Stimulated activated naive CD8-positive, alpha-beta T cell treated with anti-CD3 and anti-CD28 coated beads, Interleukin-15, Interleukin-2, amounts not matched to agents 100 U/mL and 50 U/mL, for 24 hours (primary cell): ENCODE measurements at places on chromosomes 5 and 9.

- no peak for DNase-seq
Observed at GRCh38 chr5:59346514-59346913, 547.0 kb downstream of the PDE4D start.

GRCh38 chr9:70256123-70256551 is 2.6 kb upstream of the SMC5 start:
- no peak for DNase-seq

DNA sequence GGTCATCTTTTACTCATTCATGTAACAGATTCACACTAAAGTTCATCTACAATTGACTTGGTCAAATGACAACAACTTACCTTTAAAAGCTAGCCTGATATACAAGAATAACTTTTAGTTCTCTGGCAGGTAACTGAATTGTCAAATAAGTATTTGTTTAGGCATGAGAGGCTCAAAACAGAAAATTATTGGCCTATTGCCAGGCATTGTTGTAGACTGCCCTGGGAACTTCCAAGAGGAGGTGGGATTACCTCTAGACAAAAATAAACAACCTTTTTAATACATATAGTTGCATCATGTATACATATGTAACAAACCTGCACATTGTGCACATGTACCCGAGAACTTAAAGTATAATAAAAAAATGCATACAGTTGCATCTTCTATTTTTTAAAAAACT is 18.2 kb upstream of the SLCO4C1 start:
- no peak for DNase-seq

- no peak for DNase-seq
Observed at GRCh38 chr9:71706176-71706575, 62.1 kb downstream of the CEMIP2 start.

GRCh38 chr9:131851414-131851813 is 111.5 kb upstream of the RAPGEF1 start:
- DNase-seq, result no peak

DNA sequence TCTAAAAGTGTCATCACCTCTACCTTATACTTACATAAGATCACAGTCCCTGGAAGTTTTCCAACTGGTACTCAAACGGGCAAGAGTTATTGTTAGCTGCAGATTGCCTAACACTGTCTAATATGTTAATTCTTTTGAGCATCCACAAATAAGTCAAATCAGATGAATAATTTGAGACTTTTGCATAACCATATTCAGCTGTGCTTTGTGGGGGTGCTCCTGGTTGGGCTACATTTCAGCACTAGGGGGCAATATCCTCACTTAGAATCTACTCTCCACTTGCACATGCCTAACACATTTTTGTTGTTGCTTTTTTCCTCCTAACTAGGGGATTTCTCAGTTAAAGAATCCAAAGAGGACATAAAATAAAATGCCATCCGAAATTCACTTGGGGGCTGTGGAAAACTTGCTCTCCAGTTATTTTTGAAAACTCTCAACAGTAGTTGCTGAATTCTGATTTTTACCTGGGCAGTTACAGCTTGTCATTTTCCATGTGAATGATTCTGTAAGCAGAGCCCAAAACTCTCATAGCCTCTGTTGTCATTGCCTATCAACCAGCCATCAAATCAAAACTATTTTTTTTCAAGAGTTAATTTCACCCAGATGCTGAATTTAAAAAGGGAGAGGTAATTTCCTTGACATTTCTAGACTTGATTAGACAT is 71.5 kb downstream of the TRIM36 start:
- peak; percentile 13 for DNase-seq

DNA sequence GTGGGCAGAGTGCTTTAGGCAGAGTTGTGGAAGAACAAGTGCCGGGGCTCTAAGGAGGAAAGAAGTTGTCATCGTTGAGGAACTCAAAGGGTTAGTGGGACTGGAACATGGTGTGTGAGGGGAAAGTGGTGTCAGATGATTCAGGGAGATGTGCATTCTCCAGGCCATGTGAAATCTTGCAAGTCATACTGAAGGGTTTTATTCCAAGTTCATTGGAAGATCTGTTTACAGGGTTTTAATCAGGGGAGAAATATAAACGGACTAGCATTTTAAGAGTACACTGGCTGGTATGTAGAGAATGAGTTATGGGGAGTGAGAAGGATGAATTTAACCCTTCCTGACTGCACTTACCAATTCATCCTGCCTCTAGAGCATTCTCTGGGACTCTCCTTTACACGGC is 49.3 kb downstream of the NR2F1 start:
- no peak for DNase-seq

DNA sequence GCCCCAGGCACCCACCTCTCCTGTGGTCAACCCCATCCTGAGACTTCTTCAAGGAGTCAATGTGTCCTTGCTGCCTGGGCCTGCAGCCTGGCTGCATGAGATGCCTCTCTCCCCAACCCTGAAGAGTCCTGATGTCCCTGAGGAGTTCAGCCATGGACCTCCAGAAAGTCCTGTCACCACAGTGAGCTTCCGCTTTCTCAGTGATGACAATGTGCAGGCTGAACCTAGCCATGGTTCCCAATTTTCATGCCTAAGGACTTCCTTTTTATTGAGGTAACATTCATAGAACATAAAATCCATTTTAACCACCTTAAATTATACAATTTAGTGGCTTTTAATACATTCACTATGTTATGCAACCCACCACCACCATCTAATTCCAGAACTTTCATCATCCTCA is 29.1 kb downstream of the DAP start:
- no peak for DNase-seq

DNA sequence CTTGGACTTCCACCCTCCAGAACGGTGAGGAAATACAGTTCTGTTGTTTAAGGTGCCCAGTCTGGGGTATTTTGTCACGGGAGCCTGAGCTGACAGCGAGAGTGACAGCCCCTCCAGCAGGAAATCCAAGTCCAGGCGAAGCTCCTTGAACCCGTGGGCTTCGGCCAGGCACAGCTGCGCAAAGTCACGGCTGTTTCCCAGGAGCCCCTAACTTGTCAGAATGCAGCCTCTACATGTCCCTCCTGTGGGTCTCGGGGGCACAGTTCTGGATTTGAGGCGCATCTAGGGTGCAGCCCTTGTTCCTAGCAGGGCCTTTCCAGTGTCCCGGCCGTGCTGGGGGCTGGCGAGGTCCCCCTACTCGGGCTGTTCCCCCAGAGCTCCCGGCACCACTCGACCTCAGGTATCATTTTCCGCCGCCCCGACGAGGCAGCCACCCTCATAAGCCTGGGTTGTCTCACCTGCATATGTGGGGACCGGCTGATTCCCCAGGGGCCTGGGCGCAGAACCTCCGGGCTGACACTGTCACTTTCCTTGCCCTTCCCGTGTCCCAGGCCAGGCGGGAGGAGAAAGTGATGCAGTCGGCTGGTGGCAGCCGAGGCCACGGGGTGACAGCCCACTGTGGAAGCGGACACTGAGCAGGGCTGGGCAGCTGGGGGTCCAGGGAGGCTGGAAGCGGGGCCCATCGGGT is 4.5 kb downstream of the LCN8 start:
- DNase-seq, result no peak

DNA sequence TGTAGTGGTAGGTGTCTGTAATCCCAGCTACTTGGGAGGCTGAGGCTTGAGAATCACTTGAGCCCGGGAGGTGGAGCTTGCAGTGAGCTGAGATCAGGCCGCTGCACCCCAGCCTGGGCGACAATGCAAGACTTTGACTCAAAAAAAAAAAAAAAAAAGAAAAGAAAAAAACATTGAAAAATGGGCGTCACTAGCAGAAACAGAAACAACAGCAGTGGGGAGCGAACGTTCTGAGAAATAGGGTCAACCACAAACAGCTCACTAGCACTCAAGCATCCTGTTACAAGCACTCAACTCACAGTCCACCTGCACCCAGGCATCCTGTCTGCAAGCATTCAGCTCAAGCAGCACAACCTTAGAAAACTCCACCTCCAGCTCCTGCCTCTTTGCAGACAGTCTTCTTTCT is 17.2 kb downstream of the TRIM14 start:
- peak; percentile 58 for DNase-seq

- DNase-seq, result no peak
Observed at GRCh38 chr5:67020096-67020615, 176.4 kb downstream of the CD180 start.

GRCh38 chr9:36328798-36329411 is 70.7 kb upstream of the GNE start:
- DNase-seq, result peak; percentile 44

DNA sequence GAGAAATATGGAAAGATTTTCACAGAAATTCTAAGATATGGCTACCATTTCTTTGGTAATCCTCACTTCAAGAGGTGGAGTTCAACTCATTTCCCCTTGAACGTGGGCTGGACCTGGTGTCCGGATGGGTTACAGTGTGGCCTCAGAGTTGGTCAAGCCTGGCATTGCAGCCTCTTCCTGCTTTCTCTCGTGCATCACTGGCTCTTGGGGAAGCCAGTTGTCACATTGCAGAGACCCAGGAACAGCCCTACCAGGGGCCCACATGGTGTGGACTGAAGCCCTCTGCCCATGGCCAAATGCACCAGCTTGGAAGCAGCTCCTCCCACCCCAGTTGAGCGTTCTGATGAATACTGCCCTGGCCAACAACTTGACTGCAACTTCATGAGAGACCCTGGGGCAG is 47.7 kb upstream of the FCN1 start:
- no peak for DNase-seq

GRCh38 chr9:35042081-35042604 is 30.3 kb downstream of the VCP start:
- no peak for DNase-seq

DNA sequence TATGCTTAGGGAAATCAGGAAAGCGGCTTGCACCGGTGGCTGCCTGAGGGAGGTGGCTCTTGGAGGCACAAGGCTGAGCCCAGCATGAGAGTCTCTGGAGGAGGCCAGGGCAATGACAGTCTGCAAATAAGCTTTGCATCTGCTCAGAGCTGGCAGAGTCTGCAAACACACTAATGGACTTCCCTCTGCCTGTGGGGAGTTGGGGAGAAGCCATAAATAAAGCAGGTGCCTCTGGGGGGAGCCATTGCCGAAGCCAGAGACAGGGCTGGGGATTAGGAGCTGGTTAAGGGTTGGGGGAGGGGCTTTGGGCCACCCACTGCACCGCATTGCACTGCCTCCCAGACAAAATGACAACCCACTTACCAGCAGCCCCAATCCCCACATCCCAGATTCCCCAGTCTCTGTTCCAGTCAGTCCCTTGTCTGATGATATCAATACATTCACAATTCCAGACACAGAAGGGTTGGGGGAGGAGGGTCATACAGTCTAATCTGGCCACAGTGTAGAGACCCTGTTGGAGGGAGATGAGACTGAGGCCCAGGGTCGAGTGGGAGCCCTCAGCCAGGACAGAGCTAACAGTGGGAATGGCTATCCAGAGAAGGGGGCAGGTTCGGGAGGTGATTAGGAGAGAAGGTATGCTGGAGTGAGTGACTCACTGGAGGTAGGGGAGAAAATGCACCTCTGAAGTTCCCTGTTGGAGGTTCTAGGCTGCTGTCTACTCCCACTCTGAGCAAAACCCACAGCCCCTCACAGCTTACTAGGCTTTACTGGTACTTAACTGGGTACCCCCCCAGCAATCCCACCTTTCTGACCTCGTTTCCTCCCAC is 53.7 kb downstream of the PAX5 start:
- no peak for DNase-seq

- no peak for DNase-seq
Observed at GRCh38 chr5:148858547-148858946, 32.1 kb downstream of the ADRB2 start.

- DNase-seq, result no peak
Observed at GRCh38 chr9:123347289-123348060, 8.5 kb upstream of the CRB2 start.

DNA sequence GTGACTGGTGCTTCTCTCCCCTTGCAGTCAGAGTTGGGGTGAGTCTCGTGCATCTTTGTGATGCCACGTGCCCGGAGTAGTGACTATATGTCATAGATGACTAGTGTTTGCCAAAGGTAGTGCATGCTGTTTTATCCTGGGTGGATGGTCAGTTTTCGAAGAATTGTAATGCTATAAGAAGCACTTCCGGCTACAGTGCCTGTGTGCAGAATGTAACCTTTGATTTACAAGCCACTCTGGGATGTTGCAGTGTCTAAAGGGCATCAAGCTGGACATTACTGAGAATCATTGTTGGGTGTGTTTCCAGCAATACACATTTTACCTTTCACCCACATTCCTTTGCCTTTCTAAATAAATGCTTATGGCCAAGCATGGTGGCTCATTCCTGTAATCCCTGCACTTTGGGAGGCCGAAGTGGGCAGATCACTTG is 16.7 kb downstream of the MVB12B start:
- DNase-seq, result no peak

GRCh38 chr5:33319841-33320240 is 120.9 kb upstream of the TARS1 start:
- DNase-seq, result no peak

DNA sequence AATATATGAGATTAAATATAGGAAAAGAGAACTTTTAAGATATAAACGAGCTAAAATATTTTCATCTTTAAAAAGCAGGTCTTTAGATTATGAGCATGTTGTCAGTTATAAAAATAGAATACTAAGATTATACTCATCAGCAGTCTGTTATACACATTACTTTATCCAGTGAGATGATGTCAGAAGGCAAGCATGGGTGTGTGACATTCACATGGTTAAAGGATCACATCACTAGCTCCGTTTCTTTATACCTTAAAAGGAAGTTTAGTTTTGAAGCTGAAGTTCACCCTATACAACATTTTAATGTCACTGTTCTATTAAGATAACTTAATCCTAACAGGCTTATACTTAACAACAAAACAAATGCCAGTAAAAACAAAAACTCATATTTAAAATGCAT is 59.6 kb downstream of the RICTOR start:
- no peak for DNase-seq

GRCh38 chr9:19252174-19252884 is 21.8 kb downstream of the DENND4C start:
- DNase-seq, result no peak

DNA sequence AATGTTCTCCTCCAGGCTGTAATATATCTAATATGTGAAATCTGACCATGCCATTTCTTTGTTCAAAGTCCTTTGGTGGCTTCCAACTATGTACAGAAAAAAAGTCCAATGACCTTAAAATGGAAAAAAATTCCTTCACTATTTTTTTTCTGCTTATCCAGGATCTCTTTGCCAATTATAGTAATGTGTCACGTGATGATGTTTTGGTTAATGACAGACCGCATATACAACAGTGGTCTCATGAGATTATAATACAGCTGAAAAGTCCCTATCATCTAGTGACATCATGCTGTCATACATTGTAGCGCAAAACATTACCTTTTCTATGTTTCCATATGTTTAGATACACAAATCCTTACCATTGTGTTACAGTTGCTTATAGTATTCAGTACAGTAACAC is 477.6 kb downstream of the TMEM232 start:
- DNase-seq, result no peak

DNA sequence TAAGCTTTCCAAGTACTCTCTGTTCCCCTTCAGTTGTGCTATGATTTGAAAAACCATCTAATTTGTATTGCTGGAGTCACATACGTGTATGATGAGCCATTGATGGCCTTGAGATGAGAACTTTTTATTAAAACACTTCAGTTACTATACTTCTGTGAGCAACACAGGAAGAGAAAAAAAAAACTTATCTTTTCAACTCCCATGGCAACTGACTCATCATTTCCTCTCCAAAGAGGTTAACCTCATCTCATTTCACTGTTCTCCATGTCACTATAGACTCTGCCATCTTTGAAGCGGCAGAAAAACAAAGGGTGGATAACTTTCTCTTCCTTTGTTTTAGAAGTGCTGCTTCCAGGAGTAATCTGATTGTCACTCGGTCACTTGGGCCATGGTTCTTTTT is 104.3 kb upstream of the PCSK1 start:
- no peak for DNase-seq

GRCh38 chr9:90642570-90643539 is at the start of gene DIRAS2:
DIRAS2 (minus strand) TSS chr9:90642824; CDS start chr9:90613827, 28,997 bp downstream.
- peak; percentile 21 for DNase-seq

- DNase-seq, result no peak
Observed at GRCh38 chr5:152882621-152883020, 477.5 kb upstream of the NMUR2 start.
